Thymus (tissue), 14 donors: ENCODE measurements at places on chromosomes 16 and 17. TPM values are rescaled to one million over a fixed set of nuclear protein-coding genes. Genes with fewer than 3 reads are reported as not detected.

Gene CNTNAP1
- polyA plus RNA-seq = 2.1 TPM

DNA sequence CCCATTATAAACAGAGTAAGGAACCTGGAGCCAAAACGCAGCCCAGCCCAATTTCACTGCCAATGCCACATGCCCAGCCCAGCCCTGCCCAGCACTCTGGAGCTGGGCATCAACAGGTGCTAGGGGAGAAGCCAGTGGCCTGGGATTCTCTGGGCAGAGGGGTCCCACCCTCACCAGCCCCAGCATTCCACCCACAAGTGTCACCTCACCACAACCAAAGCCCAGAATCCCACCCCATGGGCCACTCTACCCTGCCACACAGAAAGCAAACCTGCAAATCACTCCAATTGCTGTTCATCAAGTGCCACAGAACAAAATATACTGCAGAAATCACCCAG lies 102.5 kb upstream of the CDH5 start:
- H3K36me3 ChIP-seq = no peaks in the 10 kb centered on the region
- no peaks in the 10 kb centered on the region for H3K27me3 ChIP-seq
- no peak overlapping the region for H3K27ac ChIP-seq
- no peak overlapping the region for H3K4me3 ChIP-seq

DNA sequence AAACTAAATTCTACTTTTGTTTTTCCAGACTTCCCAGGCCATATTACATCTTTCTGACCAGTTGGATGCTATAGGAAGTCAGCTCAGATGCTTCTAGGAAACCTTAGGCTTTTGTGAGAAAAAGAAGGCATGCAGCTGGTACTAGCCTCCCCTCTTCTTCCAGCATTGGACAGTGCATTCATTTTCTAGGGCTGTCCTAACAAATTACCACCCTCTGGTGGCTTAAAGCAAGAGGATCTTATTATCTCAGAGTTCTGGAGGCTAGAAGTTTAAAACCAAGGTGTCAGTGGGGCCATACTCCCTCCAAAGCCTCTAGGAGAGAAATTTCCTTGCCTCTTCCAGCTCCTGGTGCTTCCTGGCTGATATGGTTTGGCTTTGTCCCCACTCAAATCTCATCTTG lies 467.8 kb downstream of the SLC39A11 start:
- H3K27ac ChIP-seq = no peak overlapping the region
- H3K4me1 ChIP-seq = no peaks in the 10 kb centered on the region
- no peaks in the 10 kb centered on the region for H3K36me3 ChIP-seq
- no peak overlapping the region for H3K4me3 ChIP-seq
- peaks cover 27% of the 10 kb centered on the region for H3K27me3 ChIP-seq
- no peak for DNase-seq

DNA sequence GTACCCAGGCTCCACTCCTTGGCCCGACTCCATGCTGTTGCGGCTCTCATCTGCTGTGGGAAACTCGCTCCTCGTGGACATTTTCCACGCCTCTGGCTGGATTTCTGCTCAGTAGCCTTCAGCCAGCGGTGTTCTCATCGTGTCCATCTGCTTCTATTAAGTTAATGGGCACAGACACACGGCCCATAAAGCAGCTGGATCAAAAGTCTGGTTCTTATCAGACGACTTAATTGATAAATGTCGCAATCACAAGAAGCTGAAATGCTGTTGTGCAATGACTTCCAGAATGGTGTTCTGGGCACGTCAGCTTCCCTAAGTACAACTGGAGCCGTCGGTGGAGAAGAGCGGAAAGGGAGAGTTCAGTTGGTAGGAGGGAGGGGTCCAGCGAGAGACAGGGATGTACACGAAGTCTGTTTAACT lies 211.7 kb upstream of the CHMP6 start:
- no peak overlapping the region for H3K4me3 ChIP-seq
- H3K4me1 ChIP-seq = peaks cover 83% of the 10 kb centered on the region
- no peaks in the 10 kb centered on the region for H3K27me3 ChIP-seq
- no peak for DNase-seq
- peaks cover 31% of the 10 kb centered on the region for H3K36me3 ChIP-seq

Gene KRT17
- polyA plus RNA-seq = 2,044 TPM
